CD4-positive, alpha-beta T cell treated with Interleukin-4 for 4 hours (primary cell): ENCODE measurements at places on chromosomes 5 and 9.

DNA sequence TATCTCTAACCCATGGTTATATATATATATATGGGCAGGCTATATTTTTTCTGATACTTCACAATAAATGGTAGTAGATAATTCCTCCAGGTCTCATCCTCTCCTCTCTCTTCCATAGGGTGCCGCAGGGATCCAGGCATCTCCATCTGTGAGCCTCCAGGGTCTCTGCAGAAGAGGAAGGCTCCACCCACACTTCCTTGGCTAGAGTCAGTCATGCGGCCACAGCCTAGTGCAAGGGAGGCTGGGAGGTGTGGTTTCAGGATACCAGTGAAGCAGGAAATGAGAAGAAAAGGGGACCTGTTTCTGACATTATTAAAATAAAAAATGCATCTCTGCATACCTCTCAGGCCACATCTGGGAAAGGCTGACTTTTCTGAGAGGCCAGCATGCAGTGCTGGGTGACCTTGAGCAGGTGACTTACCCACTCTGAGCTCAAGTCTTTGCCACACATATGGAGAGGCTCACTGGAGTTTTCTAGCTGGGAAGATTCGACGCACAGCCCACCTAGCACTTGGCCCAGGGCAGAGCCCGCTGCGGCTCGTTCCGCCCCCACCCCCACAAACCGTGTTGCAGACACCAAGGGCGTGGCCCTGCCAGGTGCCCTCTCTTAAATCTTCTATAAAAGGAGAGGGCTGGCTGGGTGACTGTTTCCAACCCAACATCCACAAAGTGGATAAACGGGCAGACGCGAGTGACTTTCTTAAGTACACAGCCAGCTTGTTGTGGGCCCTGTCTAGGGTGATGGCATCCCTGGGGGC, 47.9 kb downstream of the OLFM1 start:
- DNase-seq, result no peak

GRCh38 chr9:77764894-77765780, 117.0 kb upstream of the GNA14 start:
- DNase-seq, result peak; percentile 5

DNA sequence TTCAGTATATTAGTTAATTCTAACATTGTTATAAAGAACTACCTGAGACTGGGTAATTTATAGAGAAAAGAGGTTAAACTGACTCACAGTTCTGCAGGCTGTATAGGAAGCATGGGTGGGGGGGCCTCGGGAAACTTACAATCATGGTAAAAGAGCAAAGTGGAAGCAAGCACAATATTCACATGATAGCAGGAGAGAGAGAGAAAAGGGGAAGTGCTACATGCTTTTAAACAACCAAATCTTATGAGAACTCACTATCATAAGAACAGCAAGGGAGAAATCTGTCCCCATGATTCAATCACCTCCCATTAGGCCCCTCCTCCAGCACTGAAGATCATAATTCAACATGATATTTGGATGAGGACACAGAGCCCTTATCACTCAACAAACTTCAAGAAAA, 324.9 kb downstream of the ZNF608 start:
- no peak for DNase-seq

GRCh38 chr5:171816666-171817065, 31.0 kb downstream of the SMIM23 start:
- DNase-seq, result no peak
